ENCODE measurements at places on chromosomes 3 and 15. TPM values are rescaled to one million over a fixed set of nuclear protein-coding genes. Genes with fewer than 3 reads are reported as not detected.

Gene TRPM1
- 171 TPM for total RNA-seq

Gene CORO2B
- total RNA-seq, result 1.4 TPM

Gene GP9
- total RNA-seq, result not detected

Gene SLC22A13
- total RNA-seq, result 1.1 TPM

Gene CGNL1
- total RNA-seq, result 0.36 TPM

Gene TMEM207
- not detected for total RNA-seq

Gene LARP6
- 8.0 TPM for total RNA-seq

Gene COL8A1
- total RNA-seq, result 15.6 TPM

Gene ASB14
- not detected for total RNA-seq

Gene SLCO2A1
- total RNA-seq, result not detected

Gene GOLGA8Q
- 0.62 TPM for total RNA-seq

Gene BTLA
- total RNA-seq, result not detected

Gene TMEM158
- 6.8 TPM for total RNA-seq

Gene GOLGA8T
- not detected for total RNA-seq

Gene IL12A
- not detected for total RNA-seq

Gene FBXL22
- total RNA-seq, result not detected
